AG04450 (cell line): ENCODE measurements at places on chromosomes 16 and 17.

DNA sequence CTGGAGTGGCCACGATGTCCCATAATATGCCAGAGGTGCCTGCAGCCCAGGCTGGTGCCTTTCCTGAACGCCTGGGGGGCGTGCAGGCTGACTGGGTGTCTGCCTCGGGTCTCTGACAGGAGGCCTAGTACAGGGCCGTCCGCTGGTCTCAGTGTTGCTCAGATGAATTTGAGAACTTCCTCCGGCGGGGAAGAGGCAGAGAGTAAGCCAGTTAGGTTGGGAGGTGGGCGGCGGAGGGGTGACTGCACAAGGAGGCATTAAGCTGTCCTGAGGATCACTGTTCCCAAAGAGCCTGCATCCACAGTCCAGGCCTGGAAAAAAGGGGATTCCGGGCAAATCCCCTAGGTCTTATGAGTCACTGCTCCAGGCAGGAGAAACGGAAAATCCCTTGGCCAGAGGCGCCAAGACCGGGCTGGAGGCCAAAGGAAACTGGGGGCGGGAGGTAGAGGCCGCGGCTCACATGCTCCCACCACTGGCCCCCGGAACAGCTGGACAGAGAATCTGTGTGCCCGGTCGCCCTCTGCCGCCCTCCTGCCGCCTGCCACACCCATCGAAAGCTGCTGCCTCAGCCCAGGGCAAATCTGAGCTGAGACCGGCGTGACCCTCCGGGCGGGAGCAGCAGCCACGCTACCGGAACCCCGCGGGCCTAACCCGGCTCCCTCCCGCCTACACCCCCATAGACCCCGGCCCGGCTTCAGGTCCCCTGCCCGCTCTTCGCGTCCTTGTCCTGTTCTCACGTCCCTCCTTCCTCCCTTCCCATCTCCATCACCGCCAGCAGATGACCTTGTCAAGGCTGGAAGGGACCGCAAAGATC, 1.2 kb downstream of the TRIM47 start:
- DNase-seq = peak; percentile 81

DNA sequence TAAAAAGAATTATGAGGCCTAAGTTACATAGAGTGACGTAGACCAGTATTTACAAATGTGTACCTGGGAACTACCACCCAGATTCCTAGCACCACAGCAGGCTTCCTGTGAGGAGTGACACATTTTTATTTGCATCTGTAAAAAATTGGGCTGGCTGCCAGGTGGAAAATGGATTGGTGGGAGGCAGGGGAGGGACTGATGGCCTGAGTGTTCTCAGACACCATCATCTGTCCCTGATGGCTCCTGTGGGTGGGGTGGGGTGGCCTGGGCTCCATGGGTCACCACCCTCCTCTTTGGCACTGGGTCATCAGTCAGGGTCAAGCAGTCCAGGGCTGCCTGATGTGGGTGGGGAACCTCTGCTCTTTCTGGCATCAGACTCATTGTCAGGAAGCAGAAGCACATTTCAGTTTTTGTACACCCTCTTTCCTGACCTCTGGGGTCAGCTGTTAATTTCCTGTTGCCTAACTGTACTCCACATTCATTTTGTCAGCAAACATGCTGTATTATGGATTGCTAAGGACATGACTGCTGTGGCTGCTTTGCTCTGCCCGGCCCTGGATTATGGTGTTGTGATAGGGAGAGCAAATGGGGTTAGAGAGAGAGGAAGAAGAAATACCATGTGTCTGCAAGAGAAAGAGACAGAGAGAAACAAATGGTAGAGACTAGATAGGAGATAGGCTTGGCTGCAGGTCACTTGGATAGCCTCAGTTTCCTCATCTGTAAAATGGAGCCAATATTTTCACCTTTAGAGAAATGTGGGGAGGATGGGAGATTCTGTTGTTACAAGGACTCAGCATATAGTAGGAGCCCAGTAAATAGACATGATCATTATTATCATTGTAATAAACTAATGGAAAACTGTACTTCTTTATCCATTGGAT, 11.6 kb upstream of the MFAP4 start:
- no peak for DNase-seq

DNA sequence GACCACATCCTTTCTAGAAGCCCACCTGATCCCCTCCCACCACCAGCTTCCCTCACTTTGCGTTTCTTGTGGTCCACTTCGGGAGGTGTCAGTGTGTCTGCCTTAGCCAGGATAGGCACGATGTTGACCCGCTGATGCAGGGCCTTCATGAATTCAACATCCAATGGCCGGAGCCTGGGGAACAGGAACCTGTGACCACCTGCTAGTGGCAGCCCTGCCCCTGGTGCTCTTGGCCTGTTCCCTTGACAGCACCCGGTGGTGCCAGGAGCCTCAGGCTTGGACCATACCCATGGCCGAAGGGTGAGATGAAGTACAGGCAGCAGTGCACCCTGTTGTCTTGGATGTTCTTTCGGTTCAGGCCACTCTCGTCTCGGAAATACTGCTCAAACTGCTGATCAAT, 7.2 kb upstream of the MTMR4 start:
- DNase-seq = no peak

GRCh38 chr16:72009779-72010178, 1.2 kb downstream of the DHODH start:
- DNase-seq = no peak

- DNase-seq = no peak
Observed at GRCh38 chr17:80952291-80952690, 39.4 kb upstream of the CHMP6 start.

DNA sequence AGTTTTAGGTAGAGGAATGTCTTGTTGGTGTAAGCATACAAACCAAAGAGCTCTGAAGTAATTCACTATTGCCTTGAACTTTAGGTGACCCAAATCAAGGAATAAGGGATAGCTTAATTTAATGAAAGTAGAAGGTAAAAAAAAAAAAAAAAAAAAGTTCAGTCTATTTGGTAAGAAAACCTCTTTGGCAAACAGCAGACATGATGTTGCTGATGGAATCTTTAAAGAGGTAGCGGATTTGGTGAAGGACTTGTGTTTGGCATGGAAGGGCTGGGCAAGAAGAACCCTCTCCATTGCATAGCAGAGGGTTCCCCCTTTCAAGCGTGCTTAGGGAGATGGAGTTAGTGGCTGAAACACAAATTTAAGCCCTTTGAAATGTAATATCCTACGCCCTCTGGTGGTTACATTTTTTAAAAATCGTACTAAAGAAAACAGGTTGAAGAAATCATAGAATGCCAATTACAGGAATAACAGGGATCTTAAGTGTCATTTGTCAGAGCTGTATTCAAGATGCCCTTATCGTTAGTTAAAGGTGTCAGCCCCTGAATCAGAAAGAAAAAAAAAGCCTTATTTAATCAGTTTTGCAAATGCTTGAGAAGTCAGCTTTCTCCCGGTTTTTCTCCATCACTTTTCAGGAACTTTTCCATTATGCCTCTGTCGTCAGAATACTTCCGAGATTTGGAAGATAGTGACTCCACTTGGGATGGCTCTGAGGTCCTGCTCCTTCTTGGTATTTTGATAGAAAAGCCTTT, 383.1 kb downstream of the KCNJ2 start:
- no peak for DNase-seq

DNA sequence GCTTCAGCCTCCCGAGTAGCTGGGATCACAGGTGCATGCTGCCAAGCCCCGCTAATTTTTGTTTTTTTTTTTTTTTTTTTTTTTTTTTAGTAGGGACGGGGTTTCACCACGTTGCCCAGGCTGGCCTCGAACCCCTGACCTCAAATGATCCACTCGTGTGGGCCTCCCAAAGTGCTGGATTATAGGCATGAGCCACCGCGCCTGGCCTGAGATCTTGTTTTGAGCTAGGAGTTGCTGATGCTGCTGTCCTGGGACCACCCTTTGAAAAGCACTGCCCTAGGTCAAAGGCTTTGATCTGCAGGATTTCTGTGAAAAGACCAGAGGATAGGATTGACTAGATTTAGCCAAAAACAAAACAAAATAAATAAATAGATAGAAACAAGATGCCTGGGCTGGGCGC, 798 bp upstream of the SLC39A11 start:
- no peak for DNase-seq

DNA sequence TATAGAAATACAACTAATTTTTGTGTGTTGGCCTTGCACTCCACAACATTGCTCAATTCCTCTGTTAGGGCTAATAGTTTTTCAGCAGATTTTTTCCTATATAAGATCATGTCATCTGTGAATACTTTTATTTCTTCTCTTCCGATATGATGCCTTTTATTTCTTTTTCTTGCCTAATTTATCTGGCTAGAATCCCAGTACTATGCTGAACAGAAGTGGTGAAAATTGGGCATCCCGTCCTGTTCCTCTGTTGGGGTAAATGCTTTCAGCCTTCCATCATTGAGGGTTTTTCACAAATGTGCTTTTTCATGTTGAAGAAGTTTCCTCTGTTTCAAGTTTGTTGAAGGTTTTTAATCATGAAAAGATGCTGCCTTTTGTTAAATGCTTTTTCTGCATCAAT, 22.7 kb upstream of the TNFRSF13B start:
- DNase-seq = no peak

- DNase-seq = peak; percentile 23
Observed at GRCh38 chr17:30530346-30531025, 53.3 kb downstream of the GOSR1 start.

DNA sequence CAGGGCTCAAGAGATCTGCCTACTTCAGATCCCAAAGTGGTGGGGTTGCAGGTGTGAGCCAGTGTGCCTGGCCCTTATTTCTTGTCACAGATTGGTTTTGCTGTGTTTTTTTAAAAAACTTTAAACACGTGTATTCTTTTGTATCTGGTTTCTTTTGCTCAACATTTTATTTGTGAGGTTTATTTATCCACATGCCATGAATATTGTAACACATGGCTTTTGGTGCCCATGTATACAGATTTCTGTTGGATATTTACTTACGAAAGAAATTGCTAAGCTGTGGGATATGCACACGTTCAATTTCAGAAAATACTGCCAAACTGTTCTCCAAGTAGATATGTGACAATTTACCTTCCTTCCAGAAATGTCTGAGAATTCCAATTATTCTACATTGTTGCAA, 18.7 kb upstream of the IL34 start:
- DNase-seq = no peak

GRCh38 chr16:3004319-3004718, 8.4 kb upstream of the CLDN9 start:
- DNase-seq = no peak

DNA sequence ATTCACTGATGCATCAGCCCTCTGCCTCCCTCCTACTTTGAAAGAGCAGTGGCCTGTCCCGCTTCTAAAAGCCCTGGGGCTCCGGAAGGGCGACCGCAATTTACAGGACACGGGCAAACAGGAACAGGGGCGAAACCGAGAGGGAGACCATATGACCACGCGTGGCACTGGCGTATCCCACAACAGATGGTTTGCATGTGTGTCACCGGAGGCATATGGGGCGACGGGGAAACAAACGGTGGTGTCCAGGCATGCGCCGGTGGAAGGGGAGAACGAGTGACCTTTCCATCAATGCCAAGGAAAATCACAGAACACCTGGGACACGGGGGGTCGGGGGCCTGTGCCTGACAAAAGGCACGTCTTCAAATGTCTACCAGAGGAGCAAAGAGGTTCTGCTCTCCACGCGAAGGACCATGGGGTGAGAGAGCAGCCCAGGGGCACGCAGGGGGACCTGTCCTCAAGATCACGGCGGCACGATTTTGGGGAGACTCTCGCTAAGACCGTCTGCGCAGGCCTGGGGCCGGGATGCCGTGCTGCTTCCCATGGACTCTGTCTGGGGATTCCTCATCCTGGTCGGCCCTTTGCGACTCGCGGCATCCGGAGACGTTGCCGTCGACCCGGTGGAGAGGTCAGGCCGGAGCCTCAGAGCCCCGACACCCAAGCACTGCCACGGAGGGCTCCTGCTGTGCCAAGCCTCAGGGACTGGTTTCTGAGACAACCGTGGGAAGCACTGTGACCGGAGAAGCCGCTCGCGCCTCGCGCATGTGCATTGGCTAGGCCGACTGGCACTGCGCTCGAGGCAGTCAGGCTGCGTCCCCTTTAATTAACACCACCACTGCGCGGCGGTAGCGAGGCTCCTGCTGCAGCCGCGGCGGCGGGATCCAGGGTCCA, 12.8 kb upstream of the KCNJ18 start:
- DNase-seq = no peak

DNA sequence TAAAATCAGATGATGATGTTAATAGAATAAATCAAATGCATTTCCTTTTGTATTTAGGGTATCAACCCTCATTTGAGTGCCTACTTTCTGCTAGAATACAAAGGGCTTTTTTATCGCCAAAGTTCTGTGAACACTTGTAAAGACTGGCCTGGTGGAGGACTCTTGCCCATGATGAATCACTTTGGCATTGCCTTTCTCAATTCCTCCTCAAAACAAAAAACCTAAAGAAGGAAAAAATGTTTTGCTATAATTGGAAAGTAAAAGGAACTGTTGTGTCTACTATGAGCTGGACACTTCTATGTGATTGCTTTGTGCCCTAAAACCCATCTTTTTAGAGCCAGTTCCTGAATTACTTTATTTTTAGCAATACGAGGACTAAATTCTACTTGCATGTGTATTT, 13.0 kb upstream of the DHRS11 start:
- no peak for DNase-seq

DNA sequence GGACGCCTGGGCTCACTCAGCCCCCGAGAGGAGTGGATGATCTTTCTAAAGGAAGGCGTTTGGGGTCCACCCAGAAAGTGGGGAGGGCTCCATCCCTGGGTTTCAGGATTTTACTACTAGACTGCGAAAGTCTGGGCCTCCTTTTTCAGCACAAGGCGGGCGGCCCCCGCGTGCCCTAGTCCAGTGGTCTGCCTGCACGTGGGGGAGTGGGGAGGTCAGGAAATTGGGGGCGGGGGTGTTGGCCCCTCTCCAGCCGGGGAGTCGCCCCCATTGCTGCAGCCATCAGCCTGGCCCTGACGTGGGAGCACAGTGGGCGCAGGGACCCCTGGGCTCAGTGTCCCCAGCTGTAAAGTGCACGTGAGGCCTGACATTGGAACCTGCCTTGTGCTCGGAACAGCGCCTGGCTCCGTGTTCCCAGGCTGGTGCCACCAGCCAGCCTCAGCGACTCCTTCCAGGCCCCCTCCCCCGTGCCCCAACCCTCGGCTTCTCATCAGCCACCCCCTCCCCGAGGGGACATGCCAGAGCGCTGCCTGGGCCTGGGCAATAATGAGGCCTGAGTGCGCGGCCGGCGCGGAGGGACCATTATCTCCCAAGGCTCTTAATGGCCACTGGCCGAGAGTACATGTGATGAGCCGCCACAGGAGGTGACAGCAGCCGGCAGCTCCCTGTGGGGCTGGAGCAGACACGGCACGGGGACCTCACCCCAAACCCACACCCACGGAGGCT, 2.4 kb upstream of the C1QTNF8 start:
- no peak for DNase-seq

- DNase-seq = no peak
Observed at GRCh38 chr17:50787106-50787505, 19.8 kb upstream of the ANKRD40CL start.

DNA sequence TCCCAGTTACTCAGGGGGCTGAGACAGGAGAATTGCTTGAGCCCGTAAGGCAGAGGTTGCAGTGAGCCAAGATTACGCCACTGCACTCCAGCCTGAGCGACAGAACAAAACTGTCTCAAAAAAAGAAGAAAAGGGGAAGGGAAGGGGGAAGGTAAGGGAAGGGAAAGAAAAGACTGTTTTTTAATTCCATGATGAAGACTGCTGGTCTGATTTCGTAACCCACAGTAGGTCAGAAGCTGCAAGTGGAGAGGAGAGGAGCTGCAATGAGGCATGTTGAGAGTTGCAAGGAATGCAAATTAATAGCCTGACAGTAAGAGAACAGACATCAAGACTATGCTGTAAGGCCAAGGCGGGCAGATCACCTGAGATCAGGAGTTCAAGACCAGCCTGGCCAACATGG, 33.3 kb downstream of the HELZ start:
- DNase-seq = no peak
